CD8-positive, alpha-beta memory T cell (primary cell): ENCODE measurements at places on chromosomes 11 and 22. TPM values are rescaled to one million over a fixed set of nuclear protein-coding genes. Genes with fewer than 3 reads are reported as not detected.

- DNase-seq, result no peak
These were observed 120.4 kb upstream of the RAG2 start for GRCh38 chr11:36718451-36718850.

GRCh38 chr11:3229673-3230630 is 2.3 kb downstream of the MRGPRE start:
- no peak for DNase-seq

DNA sequence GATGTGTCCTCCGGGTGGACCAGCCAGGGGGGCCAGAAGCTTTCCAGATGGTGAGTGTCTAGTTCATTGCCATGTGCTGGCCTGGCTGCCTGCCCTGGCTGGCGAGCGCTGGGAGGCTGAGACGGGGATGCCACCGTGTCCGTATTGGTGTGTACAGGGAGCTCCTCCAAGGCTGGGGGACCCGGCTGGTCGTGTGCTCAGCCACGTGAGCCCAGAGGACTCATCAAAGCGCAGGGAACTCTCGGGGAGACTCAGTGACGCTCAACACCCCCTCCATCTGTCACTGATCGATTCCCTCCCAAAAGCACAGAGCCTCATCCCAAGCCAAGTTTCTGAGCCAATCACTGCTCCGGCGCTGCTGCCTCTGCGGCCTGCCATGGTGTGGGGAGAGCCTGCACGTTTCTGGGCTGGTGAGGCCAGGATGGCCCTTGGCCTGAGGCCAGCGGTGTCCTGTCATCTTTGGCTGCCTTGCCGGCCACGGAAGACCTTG is 423.7 kb downstream of the SHANK2 start:
- DNase-seq, result no peak

DNA sequence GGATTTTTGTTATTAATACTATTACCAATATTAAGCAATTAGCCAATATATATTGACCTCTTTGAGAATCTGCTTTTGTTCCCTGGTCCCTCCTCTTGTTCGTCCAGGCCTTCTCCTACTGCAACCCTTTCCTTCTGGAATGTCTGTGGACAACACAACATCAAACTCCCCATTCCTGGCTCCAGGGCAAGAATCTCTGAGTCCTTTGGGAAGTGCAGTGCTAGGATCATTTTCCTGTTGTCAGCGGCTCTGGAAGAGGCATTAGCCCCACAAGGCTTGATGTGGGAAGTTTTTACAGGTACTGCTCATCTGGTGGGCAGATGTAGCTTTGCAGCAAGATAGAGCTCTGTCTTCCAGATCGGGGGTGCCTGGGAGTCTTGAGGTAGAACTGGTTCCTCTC is 74.3 kb downstream of the RPUSD4 start:
- DNase-seq, result no peak

GRCh38 chr22:49946612-49947295 is 13.8 kb upstream of the PIM3 start:
- DNase-seq, result no peak

DNA sequence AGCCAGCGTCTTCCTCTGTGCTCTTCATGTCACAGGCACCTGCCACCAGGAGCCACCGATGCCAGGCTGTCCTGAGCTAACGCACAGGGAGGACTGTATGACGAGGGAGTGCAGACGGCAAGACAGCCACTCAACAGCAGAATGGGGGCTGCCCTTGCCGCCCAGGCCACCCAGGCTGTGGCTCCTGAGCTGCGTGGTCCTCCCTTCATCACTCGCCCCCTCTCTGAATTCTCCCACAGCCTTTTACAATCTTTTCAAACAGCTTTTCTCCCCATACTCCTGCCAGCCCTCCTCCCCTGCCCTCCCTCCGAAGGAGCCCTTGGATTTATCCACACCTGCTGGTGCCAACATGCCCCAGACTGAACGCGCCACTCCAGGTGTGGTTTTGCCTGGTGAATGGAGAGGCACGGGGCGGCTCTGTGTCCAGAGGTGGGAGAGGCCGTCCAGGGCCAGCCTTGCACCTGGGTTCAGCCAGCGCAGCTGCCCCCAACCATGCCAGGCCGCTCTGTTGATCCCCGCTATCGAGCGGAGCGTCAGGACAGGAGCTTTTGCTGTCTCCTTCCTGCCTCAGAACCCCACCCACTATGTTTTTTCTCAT is 22.0 kb downstream of the OVOL1 start:
- DNase-seq, result no peak

GRCh38 chr11:63165706-63166310 is 21.8 kb upstream of the SLC22A24 start:
- no peak for DNase-seq

- DNase-seq, result no peak
These were observed 230.4 kb upstream of the CCDC179 start for GRCh38 chr11:23090659-23091058.

DNA sequence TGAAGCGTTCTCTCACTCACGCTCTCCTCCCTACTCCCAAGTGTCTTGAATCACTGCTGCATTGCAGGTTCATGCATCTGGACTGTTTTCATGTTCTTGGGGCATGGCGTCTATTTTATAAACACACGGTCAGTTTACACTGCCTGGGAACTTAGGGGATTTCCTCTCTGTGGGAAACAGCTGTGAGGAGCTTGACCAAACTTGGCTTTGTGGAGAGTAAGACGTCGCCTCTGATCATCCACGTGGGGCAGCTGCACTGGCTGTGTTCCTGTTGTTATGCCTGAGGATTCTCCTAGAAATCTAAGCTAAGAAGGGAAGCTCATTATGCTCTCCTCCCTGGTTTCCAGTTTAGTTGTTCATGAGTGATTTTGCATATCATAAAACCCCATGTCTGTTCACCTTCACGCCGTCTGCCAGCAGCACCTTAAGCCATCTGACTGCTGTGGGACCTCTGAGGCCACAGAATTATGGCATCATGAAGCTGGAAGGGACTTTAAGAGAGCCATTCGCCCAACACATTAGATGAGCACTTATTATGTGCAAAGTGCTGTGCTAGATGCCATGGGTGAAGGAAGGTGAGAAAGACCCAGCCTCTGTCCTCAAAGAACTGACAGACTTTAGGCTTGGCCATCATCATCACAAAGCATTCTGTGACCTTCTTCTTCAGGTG is 38.8 kb upstream of the POU2AF1 start:
- no peak for DNase-seq

DNA sequence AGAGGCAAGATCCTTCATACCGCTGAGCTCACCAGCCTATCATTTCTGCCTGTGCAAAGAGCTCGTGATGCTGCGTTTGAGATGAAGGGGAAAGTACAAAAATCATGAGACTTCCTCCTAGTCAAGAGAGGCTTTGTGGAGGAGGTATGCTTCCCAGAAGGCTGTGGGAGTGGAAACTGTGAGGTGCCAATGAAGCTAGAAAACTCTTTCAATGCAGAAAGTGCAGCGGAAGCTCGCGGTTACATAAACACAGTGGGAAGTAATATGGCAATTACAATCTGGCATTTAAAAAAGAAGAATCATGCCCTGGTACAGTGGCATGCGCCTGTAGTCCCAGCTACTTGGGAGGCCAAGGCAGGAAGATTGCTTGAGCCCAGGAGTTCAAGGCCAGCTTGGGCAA is 134.8 kb downstream of the EHF start:
- no peak for DNase-seq

- no peak for DNase-seq
These were observed 4.8 kb upstream of the CASTOR1 start for GRCh38 chr22:30294066-30294465.

GRCh38 chr11:2554338-2555207 is 109.8 kb downstream of the KCNQ1 start:
- DNase-seq, result no peak

GRCh38 chr22:33781411-33781810 is 138.9 kb downstream of the LARGE1 start:
- no peak for DNase-seq

- DNase-seq, result no peak
These were observed 1.3 kb downstream of the DDB1 start for GRCh38 chr11:61331651-61332050.

DNA sequence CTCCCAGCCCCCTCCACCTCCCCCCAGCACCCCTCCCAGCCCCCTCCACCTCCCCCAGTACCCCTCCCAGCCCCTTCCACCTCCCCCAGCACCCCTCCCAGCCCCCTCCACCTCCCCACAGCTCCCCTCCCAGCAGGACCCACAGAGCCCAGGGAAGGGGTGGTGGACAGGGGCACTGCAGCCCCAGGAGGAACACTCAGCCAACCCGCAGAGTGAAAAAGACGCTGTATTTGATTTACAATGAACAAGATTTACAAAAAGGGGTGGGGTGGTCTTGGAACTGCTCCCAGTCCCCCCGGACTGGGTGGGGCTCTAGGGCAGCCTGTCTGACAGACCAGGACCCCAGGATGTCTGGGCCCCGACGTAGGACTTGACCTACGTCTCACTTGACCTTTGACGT is 4.6 kb upstream of the MAPK11 start:
- DNase-seq, result no peak

DNA sequence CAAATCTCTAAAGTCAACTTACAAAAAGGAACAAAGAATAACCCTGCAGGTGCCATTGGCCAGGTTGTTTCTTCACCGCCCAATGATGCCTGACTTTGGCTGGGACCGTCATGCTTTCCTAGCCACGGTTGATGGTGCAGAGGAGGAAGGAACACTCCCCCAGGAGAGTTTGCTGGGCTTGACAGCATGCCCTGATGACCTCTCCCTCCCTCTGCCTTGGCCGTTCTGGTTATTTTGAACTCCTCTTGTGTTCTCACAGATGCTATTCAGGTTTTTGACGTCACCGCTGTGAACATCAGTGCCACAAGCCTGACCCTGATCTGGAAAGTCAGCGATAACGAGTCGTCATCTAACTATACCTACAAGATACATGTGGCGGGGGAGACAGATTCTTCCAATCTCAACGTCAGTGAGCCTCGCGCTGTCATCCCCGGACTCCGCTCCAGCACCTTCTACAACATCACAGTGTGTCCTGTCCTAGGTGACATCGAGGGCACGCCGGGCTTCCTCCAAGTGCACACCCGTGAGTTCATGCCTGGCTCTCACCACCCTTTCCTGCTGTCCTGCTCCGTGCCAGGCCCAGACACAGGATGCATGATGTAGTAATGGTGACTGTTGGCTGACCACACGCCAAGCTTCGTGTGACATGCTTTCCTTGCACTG is 89.0 kb upstream of the OR4B1 start:
- no peak for DNase-seq

- no peak for DNase-seq
These were observed 59.6 kb upstream of the PAX6 start for GRCh38 chr11:31870609-31871309.

DNA sequence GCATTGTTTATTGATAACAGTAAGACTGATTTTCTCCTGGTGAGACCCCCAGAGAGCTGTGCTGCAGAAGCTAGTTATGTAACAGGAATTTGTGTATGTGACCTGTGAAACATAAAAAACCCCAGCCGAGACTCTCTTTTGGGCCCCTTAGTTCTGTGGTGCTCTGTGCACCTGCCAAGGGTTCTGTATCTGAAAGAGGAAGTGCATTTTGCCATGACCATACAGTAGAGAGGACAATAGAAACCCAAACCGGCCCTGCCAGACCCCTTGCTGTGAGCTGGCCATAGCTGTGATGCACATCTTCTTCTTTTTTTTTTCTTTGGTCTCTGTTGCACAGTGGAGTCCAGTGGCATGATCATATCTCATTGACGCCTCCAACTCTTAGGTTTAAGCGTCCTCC is 31.4 kb upstream of the APOL5 start:
- no peak for DNase-seq

- no peak for DNase-seq
These were observed 29.0 kb downstream of the TMEM225 start for GRCh38 chr11:123856444-123856843.

DNA sequence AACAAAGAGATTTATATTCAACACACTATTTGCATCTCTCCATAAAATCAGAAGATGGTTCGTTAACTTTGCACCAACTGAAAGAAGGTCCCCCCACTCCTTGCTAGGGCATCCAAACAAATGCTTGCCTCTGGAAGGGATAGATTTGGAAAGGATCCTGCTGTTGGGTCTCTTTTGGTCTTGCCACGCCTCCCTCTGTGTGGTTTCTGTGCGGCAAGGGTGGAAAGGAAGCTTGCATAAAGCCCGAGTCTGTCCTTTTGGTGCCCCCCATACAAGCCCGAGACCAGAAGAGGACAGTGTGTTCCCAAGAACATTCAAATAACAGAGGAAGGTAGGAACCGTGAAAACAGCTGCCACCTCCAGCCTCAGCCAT is 15.1 kb downstream of the SCGB1A1 start:
- no peak for DNase-seq

DNA sequence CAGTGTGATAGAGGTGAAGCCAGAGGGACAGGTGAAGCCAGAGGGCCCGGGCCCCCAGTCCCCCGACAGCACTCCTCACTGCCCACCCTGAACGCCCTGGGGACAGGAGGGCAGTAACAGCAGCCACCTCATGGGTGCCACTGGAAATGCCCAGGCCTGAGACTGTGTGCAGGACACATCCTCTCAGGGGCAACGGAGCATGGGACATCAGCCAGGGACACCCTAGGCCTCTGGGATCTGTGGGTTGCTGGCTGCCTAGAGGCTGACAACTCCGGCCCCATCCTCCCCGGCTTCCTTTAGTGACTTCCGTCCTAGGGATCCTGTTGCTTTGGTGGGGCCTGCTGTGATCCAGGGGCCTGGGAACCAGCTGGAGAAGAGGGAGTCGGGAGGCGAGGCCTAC is 17.4 kb upstream of the BAIAP2L2 start:
- no peak for DNase-seq

DNA sequence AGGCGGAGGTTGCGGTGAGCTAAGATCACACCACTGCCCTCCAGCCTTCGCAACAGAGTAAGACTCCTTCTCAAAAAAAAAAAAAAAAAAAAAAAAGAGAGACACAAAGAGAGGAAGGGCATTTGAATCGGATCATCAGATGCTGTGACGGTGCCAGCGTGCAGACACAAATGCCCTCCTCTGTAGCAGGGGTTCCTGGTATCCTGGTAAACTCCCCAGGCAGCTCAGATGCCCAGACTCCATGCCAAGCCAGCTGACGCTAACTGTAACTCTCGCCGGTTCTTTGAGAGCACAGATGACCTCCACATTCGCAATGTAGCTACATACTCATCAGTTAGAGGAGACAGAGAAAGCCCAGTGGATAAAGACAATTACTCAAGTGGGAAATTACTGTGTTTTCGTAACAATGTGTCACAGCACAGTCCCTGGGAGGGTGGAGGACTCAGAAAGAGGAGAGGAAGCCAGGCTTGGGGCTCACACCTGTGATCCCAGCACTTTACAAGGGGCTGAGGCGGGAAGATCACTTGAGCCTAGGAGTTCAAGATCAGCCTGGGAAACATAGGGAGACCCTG is 153.1 kb downstream of the BRD1 start:
- no peak for DNase-seq

DNA sequence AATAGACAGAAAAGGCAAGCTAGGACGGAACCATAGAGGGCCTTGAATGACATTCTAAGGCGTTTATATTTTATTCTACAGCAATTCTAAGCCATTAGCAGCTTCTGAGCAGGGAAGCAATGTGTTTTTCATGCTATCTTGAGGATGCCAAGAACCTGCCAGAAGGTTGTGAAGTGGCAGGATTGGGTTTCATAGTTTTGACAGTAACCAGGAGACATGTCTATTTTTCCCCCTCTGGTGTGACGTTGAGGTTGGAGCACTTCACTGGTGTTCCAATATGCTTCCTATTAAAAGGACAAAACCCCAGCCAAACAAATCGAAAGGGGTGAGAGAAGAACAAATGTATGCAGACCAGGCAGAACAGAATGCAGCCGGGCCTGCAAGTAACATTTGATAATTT is 148.2 kb downstream of the SPATA19 start:
- no peak for DNase-seq

ADM gene
- 0.24 TPM for total RNA-seq

DDI1 gene
- not detected for total RNA-seq

MCHR1 gene
- total RNA-seq, result not detected

PHF5A gene
- total RNA-seq, result 125 TPM

SCGB1D2 gene
- total RNA-seq, result not detected

MMP12 gene
- total RNA-seq, result not detected

TRIM22 gene
- 105 TPM for total RNA-seq

TNNI2 gene
- not detected for total RNA-seq
